A673 (cell line): ENCODE measurements at places on chromosomes 7 and 10.

GRCh38 chr10:74851831-74852230 lies 25.4 kb downstream of the KAT6B start:
- DNase-seq: no peak

DNA sequence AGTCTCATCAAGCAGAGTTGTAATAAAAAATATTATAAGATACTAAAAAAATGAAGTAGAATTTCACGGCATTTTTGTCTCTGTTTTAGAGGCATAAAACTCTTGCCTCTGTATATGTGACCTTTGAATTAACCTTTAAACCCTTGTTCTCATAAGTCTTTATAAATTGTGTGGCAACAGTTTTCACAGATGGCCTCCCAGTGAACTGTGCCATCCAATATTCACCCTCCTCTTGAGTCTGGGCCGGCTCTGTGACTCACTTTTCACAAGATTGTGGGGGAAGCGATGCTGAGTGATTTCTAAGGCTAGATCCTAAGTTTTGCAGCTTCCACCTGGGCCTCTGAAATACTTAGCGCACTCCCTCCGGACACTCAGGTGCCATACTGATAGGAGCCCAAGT lies 4.6 kb upstream of the USP6NL start:
- DNase-seq: no peak

DNA sequence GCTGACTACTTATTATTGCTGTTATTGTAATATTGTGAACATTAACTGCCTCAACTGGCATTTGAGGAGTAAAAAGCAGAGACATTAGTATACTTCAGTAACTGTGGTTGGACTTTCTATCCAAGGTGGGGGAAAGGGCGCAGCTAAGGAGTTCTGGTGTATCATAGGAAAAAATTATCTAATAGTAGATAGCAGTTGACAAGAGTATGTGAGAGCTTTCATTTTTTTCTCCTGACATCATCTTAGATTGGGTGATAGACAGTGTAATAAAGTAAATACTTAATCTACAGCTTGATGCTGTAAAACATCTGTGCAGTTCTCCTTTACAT lies 68.9 kb downstream of the PHTF2 start:
- no peak for DNase-seq

GRCh38 chr7:27329909-27330308 lies 87.3 kb downstream of the EVX1 start:
- DNase-seq: no peak

- no peak for DNase-seq
These were observed 673 bp upstream of the ST8SIA6 start for GRCh38 chr10:17455015-17455520.
